Lower leg skin (tissue), 4 donors: ENCODE measurements at places on chromosomes 12 and 14. TPM values are rescaled to one million over a fixed set of nuclear protein-coding genes. Genes with fewer than 3 reads are reported as not detected.

The MIP gene
- not detected for total RNA-seq

The MFAP5 gene
- 117 TPM for total RNA-seq

The PPP4R3A gene
- total RNA-seq: 115 TPM

The RTL1 gene
- not detected for total RNA-seq

The RNASE4 gene
- 80.1 TPM for total RNA-seq

The MIPOL1 gene
- 6.9 TPM for total RNA-seq

The TMEM132D gene
- not detected for total RNA-seq

The PCED1B gene
- total RNA-seq: 3.0 TPM

The E2F7 gene
- 2.0 TPM for total RNA-seq

The TMEM30B gene
- total RNA-seq: 27.8 TPM

The TMEM233 gene
- 0.06 TPM for total RNA-seq

The SLC35F4 gene
- total RNA-seq: not detected

The IGF1 gene
- 3.5 TPM for total RNA-seq

The NUAK1 gene
- total RNA-seq: 44.5 TPM

The SAMD4A gene
- total RNA-seq: 7.9 TPM

The OTOGL gene
- 0.06 TPM for total RNA-seq

The WASHC3 gene
- total RNA-seq: 33.5 TPM

The TAS2R14 gene
- 0.88 TPM for total RNA-seq

The TAS2R9 gene
- total RNA-seq: not detected

The OR11H7 gene
- total RNA-seq: not detected

The RNASE3 gene
- total RNA-seq: not detected

The DCN gene
- total RNA-seq: 499 TPM

The NYNRIN gene
- total RNA-seq: 17.7 TPM

The STXBP6 gene
- 36.2 TPM for total RNA-seq

The DACT1 gene
- 6.7 TPM for total RNA-seq

The C14orf132 gene
- 24.9 TPM for total RNA-seq

The CIROP gene
- total RNA-seq: not detected

The DBX2 gene
- total RNA-seq: 1.0 TPM
